ENCODE measurements at places on chromosomes 1 and 21.

DNA sequence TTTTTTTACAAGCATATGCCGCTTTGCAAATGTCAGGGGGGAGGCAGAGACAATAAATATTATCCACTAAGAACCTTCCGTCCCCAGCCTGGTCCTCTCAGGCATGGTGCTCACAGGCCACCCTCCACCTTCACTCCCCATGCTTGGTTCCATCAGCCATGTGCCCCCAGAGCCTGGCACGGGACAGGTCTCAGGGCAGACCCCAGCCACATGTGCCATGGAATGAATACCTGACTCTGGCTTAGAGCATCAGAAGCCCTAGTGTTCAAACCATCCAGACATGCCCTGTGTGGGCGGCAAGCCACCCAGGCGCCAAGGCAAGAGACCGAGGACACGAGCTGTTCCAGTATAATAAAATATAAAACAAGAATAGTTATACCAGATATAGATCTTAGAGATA is 5.4 kb downstream of the LSS start:
- no peak for DNase-seq

DNA sequence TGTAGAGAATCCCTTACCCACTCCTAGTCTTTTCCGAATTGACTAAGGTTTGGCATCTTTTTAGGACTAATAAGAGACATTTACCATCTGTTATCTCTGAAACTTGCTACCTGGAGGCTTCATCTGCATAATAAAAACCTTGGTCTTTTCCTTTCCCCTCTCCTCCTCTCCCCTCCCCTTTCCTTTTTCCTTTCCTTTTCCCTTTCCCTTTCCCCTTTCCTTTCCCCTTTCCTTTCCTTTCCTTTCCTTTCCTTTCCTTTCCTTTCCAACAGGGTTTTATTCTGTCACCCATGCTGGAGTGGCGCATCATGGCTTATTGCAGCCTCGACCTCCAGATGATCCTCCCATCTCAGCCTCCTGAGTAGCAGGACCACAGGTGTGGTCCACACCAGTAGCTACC is 195.7 kb downstream of the RYR2 start:
- DNase-seq = no peak

- no peak for DNase-seq
Measured at GRCh38 chr1:59482986-59483385, 186.1 kb downstream of the FGGY start.

DNA sequence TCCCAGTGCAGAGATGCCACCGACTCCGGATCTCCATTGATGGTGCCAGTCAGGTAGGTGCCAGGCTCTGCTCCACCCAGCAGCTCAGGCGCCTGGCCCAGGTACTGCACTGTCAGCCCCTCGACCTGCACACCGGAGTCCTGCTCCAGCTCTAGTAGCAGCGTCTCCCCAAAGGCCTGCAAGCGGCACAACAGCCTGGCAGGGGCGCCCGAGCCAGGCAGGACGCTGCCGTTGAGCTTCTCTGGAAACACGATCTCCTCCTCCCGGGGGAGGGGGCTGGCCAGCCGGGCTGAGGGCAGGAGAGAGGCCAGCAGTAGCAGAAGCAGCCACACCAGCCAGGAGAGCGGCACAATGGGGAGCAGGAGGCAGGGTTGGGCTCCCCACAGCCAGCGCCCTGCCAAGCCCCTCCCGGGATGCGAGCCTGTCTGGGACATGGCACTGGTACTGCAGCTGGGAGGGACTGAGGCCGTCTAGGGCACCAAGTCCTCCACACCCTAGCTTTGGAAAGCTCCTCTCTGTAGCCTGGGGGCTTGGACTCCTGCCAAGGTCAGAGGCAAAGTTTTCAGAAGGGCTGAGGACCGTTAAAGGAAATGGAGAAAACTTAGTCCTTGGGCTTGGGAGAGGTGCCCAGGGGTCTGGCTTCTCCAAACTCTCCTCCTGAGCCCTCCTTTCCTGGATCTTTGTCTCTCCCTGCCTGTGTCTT is 509 bp downstream of the ADAMTS4 start:
- DNase-seq = peak; percentile 39

- no peak for DNase-seq
Measured at GRCh38 chr1:54627196-54627595, 3.9 kb upstream of the FAM151A start.

GRCh38 chr1:152520561-152521090 is 6.3 kb downstream of the CRCT1 start:
- DNase-seq = no peak

- no peak for DNase-seq
Measured at GRCh38 chr1:68198752-68199151, 33.6 kb downstream of the WLS start.

GRCh38 chr1:92538048-92538412 is 51.3 kb upstream of the GFI1 start:
- no peak for DNase-seq

- DNase-seq = no peak
Measured at GRCh38 chr1:168789501-168789900, 60.5 kb upstream of the DPT start.

- DNase-seq = no peak
Measured at GRCh38 chr1:209106237-209106741, 477.2 kb upstream of the CAMK1G start.

- DNase-seq = no peak
Measured at GRCh38 chr21:38486221-38486620, 12.1 kb downstream of the ERG start.

GRCh38 chr1:148166558-148167492 is 14.7 kb upstream of the NBPF11 start:
- no peak for DNase-seq

GRCh38 chr21:37916310-37917051 is at the start of gene KCNJ6:
Gene KCNJ6 (minus strand): TSS chr21:37916457. CDS start chr21:37840682, 75,775 bp downstream.
- peak; percentile 58 for DNase-seq

DNA sequence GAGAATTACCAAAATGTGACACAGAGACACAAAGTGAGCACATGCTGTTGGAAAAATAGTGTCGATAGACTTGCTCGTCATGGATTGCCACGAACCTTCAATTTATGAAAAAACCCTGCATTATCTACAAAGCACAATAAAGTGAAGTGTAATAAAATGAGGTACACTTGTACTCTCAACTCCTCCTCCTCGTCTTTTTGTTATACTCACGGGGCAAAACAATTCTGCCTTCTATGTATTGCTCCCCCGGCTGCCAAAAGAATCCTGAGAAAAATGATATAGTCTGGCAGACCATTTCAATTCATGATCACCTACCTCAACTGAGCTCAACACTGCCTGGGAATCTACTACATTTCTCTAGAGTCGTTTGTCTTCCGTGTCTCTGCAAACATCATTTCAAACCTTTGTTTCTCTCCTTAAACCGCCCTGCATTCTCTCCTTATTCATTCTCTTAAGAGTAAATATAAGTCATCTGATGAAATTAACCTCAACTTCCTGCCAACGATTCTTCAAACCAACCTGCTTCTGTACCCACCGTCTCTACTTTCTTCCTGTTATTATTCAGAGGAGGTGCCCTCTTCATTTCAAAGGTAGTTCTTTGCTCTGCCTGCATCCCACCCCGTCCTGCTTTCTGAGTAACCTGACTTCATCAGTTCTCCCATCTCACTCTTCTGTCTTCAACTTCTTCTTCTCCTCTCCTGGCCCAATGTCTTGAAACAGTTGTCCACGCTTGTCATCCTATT is 12.9 kb upstream of the IL19 start:
- no peak for DNase-seq

DNA sequence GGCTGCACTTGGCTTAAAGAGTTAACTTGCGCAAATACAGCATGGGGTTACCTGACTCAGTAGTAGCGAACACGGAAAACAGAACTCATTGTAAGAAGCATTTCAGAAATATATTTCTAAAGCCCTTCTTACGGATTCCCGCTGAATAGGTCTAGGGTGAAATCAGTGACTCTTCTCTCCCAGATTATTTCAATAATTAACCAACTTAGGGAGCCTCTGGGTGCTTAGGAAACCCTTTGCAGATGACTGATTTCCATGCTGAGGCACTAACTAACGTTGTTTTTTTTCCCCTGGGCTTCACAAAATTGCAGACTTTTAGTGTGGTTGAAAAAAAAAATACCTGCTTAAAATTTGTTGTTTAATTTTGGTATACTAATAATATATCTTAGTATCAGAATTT is 40.3 kb downstream of the BTG3 start:
- DNase-seq = no peak

DNA sequence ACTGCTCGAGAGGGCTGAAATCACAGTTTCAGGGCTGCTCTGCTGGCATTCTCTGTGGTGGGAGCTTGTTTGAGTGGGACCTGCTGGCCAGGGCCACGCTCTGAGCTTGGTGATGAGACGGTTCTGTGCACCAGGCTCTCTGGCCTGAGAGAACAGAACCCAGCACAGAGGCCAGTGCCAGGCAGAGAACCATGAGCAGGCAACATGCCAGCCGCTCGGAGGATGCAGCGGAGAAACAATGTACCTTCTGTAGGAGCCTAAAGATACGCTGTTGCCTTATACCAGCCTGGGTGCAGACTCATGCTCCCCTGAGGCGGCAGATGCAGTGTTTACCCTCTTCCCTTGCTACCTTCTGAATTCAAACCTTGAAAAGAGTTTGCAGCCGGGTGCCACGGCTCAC is 10.0 kb downstream of the C2CD2 start:
- no peak for DNase-seq

- no peak for DNase-seq
Measured at GRCh38 chr1:55813618-55814017, 598.5 kb upstream of the USP24 start.

GRCh38 chr1:58231204-58231603 is 315.3 kb downstream of the OMA1 start:
- no peak for DNase-seq

GRCh38 chr21:40018871-40019475 is 151.7 kb downstream of the PCP4 start:
- DNase-seq = no peak

DNA sequence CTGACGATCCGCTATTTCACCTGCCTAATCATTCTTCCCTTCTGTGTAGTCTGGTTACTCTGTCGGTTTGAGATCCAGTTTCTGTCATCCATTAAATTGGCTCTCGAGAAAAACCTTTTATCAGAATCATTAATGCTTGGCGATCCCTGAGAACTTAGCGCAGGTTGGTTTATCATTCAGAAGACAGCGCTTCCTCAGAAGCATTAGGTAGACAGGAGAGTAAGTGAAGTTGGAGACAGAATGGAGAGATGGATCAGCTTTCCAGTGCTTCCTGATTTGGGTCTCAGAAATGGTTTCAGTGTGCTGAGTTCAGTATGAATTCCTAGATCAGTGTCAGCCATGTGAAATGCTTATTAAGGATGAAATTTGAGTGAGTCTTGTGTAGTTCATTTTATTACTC is 1.3 kb downstream of the USP1 start:
- DNase-seq = peak; percentile 37

- DNase-seq = no peak
Measured at GRCh38 chr1:238171985-238172384, 281.3 kb upstream of the ZP4 start.

- DNase-seq = no peak
Measured at GRCh38 chr1:924656-925560, 1.2 kb downstream of the SAMD11 start.

DNA sequence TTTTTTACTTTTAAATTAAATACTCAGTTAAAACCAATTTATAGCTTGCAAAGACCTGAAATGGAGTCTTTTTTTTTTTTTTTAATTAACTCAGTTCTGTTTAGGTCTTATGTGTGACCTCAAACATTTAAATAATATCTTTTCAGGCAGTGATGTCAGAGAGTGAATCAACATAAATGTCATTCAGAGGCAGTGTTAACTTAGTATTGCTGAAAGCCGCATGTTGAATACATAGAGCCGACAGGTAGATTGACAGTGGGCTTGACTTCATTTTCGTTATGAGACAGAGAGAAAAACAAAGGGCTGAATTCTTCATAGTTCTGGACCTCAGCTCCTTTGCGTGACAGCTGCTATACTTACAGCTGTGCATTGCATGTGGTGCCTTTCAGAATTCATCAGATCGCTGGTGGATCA is 51.5 kb downstream of the PRDM2 start:
- no peak for DNase-seq

DNA sequence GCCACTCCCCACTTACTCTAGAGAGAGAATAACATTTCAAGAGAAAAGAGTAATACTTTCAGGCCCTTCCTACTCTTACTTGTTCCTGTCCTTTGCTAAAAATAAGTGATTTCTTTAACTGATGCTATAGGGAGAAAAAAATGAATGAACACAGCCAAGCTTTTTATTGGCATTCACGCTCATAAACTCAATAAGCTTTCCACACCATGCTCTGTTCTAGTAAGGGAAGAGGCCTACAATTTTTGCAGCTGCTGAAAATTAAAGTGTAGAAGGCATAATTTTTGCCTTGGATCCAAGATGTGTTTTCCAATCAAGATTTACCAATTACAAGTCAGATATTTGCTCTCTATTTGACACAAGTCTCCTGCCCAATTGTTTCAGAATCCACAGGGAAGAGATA is 188.1 kb upstream of the RGS18 start:
- DNase-seq = no peak

GRCh38 chr1:47886141-47886540 is 111.0 kb downstream of the TRABD2B start:
- DNase-seq = no peak

DNA sequence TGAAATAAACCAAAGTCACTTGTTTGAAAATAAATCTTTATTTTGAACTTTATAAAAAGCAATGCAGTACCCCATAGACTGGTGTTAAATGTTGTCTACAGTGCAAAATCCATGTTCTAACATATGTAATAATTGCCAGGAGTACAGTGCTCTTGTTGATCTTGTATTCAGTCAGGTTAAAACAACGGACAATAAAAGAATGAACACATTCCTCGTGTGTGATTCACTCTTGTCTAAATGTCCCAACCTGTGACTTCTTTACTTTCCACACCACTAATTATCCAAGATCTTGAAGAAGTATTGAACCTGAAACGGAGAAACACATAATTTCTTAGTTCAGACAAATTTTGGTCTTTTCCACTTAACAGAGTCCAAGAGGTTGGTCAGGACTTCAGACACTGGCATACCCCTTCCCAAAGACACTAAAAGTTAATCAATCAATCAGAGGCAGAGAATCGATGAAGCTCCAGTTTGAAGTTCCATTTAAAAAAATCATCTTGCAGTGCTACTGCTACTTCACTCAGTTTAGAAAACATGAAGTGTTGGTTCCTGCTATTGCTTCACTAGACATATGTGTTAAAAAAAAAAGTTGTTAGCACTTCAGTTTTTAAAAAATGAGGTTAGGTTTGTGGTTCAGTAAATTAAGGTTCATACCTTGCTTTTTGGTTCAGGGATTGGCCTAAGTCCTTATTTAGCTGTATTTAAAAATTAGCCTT is 26.2 kb downstream of the ATP1B1 start:
- DNase-seq = no peak

GRCh38 chr1:27672750-27673112 is 739 bp upstream of the IFI6 start:
- no peak for DNase-seq

GRCh38 chr1:235434001-235434400 is 66.8 kb downstream of the TBCE start:
- DNase-seq = no peak

Measured in Kasumi-1 (cell line).